Left colon (tissue), 2 donors: ENCODE measurements at places on chromosomes 2 and 18.
A peak's percentile ranks its signal among the peaks of the same experiment; 100 is the strongest.

- no peak for DNase-seq
Measured at GRCh38 chr2:233240897-233241296, 10.6 kb upstream of the ATG16L1 start.

- no peak for DNase-seq
Measured at GRCh38 chr2:31208240-31208639, 9.1 kb downstream of the CAPN14 start.

DNA sequence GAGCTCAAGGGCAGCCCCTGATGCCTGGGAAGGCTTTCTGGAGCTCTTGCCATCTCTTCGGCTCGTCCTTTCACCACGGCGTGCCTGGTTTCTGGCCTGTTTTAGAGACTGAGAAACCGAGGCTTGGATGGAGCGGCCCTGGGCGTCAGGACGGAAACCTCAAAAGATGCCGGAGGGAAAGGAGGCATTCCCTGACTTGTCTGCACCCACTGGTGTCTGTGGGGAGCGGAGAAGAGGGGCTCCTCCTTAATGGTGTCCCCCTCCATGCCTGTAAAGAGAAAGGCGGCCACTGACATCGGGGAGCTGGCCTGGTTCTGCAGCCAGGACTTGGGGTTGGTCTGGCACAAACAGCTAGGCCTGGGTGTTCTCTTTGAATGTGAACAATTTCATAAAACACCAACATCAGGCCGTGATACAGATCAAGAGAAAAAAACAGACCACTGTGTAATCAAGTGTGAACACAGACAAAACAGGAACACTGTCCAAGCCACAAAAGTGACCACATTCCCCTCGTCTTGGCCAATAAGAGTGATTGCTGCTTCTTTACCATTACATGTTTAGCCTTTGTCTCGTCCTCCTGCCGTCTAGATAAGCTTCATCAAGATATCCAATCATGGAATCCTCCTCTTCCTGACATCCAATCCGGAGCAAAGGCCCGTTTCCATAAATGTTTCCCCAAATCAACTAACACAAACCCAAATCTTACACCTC lies 633 bp upstream of the ILKAP start:
- DNase-seq = no peak

- no peak for DNase-seq
Measured at GRCh38 chr18:45792506-45793263, 32.8 kb upstream of the SIGLEC15 start.

GRCh38 chr2:221263573-221263972 lies 308.5 kb downstream of the EPHA4 start:
- DNase-seq = no peak

GRCh38 chr2:144267239-144267638 lies 252.7 kb downstream of the ZEB2 start:
- no peak for DNase-seq

DNA sequence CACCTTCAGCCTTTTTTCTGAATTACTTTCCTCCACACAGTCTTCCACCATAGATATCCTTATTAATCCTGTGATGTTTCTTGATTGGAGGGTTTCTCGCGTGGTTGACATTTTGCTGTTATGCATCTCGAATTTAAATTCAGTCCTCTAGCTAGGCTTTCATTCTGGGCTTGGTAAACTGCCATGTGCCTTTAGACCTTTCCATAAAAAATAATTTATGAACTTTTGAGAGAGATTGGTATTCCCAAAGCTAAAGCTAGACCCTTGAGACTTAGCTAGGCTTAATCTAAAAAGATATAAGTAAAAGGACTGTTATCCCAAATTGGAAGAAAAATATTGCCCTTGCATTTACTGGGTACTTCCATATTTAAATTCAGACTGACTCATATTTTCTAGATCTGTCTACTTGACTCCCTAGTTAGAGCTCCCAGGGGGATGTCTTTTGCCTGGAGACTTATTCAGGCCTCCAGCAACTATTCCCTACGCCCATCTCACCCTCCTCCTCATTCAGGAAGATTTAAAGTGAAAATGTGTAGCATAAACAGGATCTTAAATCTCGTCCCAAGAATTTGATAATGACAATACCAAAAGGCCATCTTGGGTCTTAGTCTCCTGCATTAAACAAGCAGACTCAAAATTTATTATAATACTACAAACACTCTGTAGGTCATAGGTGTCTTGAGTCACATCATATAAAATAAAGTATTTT lies 60.3 kb downstream of the KIAA2012 start:
- no peak for DNase-seq

- no peak for DNase-seq
Measured at GRCh38 chr2:158914066-158914465, 54.4 kb upstream of the TANC1 start.

DNA sequence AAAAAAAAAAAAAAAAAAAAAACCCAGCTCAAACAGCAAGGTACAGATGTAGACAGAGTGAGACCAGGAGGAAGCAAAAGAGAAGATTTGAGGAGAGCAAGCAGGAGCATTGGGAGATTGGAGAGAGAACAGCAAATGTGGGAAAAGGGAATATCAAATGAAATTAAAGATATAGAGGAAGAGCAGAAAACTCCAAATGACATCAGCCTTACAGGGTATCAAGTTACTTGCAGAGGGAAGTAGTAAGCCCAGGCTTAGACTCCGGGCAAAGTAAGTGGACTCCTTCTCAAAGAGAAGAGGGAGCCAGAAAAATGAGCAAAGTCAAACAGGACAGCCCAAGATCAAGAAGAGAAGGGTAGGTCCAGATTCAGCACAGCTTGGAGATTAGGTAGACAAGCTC lies 93.3 kb upstream of the PPP1CB start:
- no peak for DNase-seq

DNA sequence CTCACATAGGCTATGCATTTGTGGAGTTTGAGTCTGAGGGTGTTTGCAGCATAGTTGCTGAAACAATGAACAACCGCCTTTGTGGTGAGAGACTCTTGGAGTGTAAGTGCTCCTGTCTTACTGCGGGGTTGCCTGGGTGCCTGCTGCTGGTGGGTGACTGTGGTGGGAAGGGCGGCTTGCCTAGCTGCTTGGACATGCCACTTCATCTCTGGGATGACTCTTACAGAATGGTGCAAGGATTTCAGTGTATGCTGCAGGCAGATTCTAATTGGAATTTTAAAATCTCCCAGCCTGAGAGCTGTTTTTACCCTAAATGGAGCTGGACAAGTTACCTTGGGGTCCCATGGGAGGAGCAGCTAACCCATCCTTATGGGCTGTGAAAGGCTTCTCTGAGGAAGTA lies 50.1 kb downstream of the CYP27C1 start:
- no peak for DNase-seq

- peak; percentile 71 for DNase-seq
Measured at GRCh38 chr2:127064642-127065250, 42.2 kb downstream of the BIN1 start.

- no peak for DNase-seq
Measured at GRCh38 chr2:237271698-237272652, 142.0 kb downstream of the COL6A3 start.

DNA sequence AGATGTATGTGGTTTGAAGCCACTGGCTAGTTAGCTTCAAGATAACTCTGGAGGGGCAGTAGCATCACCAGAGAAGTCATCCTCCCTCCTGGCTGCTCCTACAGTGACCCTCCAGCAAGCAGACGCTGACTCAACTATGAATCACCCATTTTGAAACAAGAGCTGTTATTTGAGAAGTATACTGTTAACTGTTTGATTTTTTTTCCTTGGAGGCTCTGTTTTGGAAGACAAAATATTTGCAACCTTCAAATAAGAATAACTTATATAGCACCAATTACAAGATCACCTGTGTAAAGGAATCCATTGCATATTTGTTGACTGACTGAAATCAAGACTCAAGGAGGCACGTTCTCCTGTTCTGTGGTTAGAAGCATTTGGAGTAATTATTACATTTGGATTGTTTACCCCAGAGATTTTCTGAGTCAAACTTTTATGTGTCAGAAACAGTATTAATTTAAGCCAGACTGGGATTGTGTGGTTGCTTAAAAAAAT lies 313.8 kb downstream of the MTX2 start:
- DNase-seq = no peak

DNA sequence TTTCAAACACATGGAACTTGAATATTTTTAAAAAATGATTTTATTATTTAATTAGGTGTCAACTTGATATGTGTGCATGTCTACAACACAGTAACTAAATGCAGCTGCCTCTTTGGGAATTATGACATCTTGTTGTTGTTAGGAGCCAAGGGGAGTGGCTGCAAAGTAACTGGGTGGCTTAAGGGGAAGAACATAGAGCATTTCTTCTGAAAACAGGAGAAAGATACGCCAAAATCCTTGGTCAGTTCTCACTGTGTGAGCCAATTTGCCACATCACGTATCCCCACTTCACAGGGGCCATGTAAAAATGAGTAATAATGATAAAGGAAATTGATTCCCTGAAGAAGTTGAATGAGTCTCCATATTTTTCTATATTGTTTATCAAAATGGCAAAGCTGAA lies 309.8 kb upstream of the COL3A1 start:
- DNase-seq = no peak

DNA sequence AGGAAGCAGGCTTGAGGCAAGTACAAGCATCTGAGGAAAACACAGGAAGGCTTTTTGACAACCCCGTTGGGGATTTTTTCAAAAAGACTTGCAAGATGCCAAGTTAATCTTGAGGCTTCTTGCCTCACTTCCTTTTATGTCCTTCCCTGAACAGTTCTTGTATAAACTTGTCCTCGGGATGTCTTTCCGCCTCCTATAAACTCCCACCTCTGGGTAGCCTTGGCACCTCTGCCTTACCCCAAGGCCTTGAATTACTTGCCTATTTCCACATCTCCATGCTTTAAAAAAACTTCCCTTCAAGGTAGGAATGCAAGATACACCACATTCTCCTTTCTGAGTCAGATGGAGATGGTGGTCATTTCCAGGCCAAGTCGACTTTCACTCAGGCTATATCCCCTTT lies 106.4 kb upstream of the RBBP8 start:
- no peak for DNase-seq

DNA sequence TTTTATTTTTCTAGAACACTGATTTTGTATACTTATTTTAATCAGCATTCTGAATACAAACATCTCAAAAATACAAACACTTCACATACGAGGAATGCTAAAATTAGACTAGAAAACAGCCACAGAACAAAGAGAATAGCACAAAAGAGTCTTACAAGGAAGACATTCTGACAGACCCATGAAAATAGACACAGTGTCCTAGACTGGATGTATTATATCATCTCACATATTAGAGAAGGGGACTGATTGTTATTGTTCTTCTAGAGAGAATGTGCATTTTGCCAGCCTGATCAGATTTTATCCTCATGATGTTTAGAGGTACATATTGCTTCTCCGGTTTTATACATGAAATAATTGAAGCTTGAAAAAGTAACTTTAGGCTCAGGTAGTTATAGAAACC lies 357.9 kb downstream of the DPP10 start:
- DNase-seq = no peak

- DNase-seq = no peak
Measured at GRCh38 chr18:26940744-26941398, 75.4 kb upstream of the AQP4 start.

DNA sequence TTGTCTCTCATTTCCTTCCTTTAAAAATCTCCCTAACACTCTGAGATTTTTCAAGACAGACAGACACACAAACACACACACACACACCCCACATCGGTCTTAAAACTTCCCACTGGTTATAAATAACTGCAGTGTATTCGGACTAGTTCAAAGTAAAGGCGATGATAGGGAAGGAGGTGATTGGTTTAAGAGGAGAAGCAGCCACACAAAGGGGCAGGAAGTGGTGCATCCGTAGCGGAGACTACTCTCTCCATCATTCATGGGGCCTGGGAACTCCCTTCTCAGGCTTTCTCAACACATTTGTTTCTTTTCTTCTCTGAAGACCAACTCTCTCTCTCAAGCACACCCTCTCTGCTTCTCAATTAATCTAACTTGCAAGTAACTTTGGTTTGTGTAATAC lies 149.1 kb upstream of the DPP10 start:
- DNase-seq = no peak

DNA sequence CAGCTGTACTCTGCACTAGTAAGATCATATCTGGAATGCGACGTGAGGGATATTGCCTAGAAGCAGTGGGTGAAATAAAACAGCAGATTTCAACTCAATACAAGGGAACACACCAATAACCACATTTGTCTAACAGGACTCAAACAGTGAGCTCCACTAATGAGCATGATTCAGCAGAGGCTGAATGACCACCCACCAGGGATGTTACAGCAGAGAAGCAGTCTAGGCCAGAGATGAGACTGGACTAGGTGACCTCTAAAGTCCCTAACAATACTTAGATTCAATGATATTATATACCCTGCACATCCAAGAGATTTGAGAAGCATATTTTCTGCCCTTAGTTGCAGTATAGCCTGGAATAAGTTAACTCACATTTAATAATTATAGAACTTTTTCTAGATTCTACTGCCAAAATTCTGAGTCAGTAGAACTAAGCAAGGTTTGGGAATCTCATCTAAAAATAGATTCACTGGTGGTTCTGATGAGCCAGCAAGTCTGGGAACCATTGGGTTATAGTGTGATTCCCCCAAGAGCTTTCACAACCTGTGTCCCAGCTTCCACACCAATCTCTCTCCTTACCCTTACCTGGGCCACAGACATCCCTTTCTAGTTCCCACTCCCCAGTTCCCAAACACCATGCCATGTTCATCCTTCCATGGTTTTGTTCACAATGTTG lies 6.3 kb downstream of the THOC1 start:
- no peak for DNase-seq

GRCh38 chr2:187514930-187515329 lies 39.3 kb downstream of the TFPI start:
- DNase-seq = no peak

DNA sequence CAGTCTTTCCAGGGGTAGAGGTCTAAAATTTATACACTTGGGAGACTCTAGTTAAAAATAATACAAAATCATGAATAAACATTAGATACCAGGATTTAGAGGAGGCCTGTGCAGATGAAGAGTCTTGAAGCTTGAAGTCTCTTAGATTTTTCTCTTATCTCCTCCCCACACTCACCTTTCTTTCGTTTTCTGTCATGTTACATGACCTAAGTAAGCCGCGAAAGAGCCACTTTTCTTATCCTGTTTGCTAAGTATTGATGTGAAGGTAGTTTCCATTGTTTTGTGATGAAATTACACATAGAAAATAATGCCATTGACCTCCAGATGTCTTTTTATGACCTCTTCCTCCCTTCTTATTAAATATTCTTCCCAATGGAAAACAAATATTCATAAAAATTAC lies 367.8 kb downstream of the LRRTM1 start:
- DNase-seq = no peak

GRCh38 chr2:157874348-157874747 lies 1.8 kb downstream of the ACVR1 start:
- DNase-seq = peak; percentile 29

DNA sequence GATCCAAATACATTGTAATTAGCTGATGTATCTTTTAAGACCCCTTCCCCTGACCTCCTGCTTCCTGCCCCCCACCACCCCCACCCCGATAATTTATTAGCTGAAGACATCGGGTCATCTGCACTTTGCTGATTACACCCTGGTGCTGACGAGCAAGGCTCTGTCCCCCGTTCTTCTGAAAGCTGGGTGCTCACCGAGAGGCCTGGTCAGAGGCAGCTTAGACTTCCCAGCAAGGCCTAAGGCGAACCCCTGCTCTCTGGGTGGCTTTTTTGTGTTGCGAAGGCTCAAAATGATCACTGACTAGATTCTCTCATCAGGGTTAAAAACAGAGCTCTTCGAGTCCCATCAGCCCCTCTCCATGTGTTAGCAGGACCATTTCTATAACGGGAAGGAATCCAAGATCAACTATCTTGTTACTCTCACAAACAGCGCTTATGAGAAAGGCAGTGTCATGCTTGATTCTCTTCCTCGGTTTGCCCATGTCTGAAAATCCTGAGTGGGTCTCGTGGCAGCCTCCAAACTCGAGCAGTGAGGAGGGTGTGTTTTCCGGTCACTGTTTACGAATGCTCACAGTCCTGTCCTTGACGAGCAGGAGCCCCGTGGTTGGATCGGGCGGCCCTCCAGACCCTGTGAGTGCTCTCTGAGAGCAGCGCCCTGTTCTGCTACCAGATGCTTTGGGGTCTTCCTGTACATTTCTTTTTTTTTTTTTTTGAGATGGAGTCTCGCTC lies 201.6 kb downstream of the HDAC4 start:
- DNase-seq = no peak
